Hematopoietic multipotent progenitor cell treated with erythropoietin and hydrocortisone succinate and interleukin-3 and kit ligand, for 17 days (in vitro differentiated cells): ENCODE measurements at places on chromosomes 5 and 9.

- no peak for DNase-seq
These were observed 236.5 kb downstream of the DMRTA1 start for GRCh38 chr9:22682961-22683699.

GRCh38 chr9:30522061-30522460 lies 1862.4 kb upstream of the ACO1 start:
- no peak for DNase-seq

- no peak for DNase-seq
These were observed 239.6 kb downstream of the MAN2A1 start for GRCh38 chr5:109929376-109929775.

GRCh38 chr9:91048749-91049148 lies 247.1 kb downstream of the SYK start:
- no peak for DNase-seq

DNA sequence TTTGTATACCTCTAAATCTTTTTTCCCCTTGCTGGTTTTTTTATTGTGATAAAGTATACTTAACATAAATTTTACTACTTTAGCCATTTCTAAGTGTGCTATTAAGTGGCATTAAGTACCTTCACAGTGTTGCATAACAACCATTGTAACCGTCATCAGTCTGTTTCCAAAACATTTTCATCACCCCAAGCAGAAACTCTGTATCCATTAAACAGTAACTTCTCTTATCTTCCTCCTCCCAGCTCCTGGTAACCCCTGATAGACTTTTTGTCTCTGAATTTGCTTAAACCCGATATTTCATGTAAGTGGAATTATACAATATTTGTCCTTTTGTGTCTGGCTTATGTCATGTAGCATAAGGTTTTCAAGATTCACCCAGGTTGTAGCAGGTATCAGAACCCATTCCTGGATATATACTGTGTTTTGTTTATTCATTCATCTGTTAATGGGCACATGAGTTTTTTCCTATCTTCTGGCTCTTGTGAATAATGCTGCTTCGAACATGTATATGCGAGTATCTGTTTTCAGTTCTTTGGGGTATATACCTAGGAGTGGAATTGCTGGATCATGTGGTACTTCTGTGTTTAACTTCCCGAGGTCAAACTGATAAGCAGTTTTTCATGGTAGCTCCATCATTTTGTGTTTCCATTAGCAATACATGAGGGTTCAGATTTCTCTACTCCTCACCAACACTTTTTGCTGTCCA lies 66.4 kb downstream of the EHMT1 start:
- DNase-seq: no peak

GRCh38 chr5:9533096-9533495 lies 12.8 kb downstream of the SEMA5A start:
- no peak for DNase-seq

DNA sequence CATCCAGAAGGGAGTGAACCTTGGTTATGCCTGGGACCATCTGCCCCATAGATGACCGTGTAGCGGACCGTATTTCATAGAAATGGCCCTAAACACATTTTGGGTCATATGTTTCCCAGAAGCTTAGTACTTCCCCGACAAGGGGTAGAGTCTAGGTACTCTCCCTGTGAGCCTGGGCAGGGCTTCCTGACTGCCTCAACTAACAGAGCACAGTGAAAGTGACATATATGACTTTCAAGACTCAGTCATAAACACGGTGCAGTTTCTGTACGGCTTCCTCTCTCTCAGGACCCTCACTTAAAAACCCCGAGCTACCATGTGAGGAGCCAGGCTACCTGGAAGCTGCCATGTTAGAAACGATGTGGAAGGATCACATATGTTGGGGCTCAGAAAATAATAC lies 20.9 kb downstream of the C9orf57 start:
- no peak for DNase-seq

- peak; percentile 93 for DNase-seq
These were observed 27.9 kb downstream of the USP20 start for GRCh38 chr9:129863059-129863690.

- DNase-seq: no peak
These were observed 12.5 kb upstream of the CHD1 start for GRCh38 chr5:98941131-98941883.

DNA sequence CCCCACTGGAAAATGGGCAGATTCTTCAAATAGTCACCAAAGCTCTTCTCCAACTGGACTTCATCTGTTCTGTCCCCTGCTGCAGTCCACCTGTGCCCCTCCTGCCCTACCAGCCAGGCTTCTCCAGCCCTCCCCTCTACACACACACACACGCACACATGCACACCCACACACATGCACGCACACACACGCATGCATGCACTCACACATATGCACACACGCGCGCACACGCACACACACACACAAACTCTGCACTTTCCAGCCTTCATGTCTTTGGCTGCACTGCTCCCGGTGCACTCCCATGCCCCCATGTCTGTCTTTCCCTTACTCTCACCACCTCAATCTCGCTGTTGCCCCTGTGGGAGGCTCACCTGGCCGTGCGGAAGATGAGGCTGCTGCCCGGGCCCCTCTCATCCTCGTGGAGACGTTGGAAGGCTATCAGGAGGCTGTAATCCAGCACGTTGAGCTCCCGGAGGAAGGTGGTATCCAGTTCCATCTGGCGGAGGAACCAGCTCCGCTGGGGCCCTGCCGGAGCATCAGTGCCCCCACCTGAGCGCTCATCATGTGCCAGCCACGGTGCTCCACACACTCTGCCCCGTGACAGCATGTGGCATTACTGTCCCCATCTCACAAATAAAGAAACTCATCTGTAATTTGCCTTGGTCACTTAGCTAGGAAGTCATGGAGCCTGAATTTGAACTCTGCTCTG lies 5.7 kb downstream of the PIP5KL1 start:
- DNase-seq: no peak

- no peak for DNase-seq
These were observed 4.5 kb downstream of the SHROOM1 start for GRCh38 chr5:132825834-132826391.

DNA sequence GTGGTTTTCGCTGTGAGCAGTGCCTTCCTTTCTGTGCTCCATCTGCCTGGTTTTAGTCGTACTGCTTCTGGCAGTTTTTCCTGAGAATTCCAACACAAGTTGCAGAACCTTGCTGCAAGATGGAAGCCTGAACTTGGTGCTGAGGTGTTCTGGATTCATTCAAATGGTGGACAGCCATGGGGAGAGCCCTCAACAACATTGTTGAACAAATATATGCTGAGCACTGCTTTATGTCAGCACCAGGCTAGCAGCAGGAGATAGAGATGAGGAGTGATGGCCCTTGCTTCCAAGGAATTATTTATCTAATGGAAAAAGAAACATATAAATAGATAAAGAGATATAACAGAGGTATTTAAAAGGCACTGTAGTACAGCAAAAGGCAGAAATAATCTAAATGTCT lies 7.3 kb upstream of the RPS6 start:
- no peak for DNase-seq

GRCh38 chr5:135333732-135334515 lies 65.1 kb downstream of the MACROH2A1 start:
- no peak for DNase-seq

DNA sequence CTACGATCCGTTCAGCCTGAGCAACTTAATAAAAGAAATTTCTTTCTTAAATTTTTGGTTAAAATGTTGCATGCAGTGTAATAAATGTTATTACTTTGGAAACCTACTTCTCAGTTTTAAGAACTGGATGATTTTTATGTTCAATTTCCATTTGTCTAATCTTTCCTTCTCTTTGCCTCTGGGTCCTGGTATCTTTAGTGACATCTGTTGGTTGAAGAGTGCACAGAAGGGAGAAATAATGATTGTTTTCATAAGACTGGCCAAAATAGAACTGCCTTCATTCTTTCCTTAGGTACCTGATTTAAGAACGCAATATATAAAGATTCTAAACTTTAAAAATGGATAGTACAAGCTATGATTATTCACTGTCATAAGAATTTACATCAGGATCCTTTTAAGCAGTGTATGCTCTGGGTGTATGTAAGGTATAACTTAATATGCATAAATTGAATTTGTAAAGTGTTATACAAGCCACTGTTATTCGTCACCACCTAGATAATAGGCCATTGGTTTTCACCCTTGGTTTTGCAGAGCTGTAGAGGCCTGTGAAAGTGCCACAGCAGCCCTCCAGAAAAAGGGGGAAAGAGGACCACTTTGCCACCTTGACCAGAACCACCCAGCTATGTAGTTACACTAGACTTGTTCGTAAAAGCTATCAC lies 82.8 kb upstream of the TLX3 start:
- no peak for DNase-seq

DNA sequence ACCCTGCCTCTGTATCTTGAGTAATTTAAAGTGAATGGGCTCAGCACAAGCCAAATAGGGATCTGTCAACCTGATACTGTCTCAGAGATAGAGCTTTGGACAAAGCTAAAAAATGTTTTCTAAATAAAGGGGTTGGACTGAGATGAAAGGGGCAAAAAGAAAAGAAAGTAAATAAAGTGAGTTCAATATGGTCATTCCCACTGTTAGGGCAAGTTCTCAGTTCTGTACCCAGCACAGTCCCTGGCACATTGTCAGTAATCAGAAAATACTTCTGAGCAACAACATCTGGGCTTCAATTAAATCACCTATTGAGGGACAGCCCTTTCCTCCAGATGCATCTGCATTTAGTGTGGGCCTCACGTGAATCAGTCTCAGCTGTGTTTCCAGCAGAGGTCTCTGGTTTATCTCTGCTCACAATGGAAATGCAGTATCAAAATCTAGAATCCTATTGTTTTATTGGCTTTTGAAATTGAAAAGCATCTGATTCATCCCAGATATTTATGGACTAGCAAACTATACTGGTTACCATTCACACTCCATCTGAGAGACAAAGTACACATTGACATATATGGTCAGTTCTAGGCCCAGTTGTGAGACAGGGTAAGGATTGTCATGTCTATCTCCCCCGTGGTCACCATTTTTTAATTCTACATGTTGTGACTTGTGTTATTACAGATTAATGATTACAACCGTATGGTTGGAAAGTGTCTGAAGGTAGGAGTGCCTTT lies 35.6 kb downstream of the ZNF474 start:
- no peak for DNase-seq

- no peak for DNase-seq
These were observed 64.5 kb downstream of the TMEM161B start for GRCh38 chr5:88203981-88204750.

DNA sequence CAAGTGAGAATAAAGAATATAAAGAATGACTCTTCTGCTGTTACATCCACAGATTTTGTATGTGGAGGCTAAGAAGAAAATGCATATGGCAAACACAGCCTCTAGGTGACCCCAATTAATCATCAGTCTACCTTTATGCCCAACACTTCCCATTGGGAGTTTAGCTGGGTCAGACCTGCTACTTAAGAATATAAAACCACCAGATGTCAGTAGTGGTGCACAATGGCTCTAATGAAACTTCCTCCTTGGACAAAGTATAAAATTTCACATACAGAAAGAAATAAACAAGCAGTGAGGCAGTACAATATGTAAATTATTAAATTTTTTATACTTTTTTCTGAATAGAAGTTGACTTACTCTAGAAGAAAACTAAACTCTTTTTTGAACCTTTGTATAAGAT lies 539.9 kb downstream of the BRINP1 start:
- DNase-seq: no peak

- DNase-seq: no peak
These were observed 172.0 kb downstream of the CRB2 start for GRCh38 chr9:123527981-123528380.

DNA sequence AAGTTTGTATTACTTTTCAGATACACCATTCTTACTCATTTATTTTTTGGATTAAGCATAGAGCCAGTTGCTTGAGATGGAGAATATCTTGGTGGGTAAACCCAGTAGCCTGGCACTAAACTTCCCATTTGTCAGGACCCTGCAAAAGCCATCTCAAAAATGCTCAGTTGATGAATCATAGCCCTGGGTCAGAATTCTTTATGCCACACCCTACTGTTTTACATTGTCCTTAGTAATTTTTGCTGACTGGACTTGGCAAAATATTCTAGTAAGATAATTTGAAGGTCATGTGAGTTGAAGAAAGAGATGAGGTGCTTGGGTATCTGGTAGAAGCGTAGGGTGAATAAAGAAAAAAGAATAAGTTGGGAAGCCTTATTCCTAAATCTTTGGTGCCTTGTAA lies 50.7 kb downstream of the C7 start:
- DNase-seq: no peak

DNA sequence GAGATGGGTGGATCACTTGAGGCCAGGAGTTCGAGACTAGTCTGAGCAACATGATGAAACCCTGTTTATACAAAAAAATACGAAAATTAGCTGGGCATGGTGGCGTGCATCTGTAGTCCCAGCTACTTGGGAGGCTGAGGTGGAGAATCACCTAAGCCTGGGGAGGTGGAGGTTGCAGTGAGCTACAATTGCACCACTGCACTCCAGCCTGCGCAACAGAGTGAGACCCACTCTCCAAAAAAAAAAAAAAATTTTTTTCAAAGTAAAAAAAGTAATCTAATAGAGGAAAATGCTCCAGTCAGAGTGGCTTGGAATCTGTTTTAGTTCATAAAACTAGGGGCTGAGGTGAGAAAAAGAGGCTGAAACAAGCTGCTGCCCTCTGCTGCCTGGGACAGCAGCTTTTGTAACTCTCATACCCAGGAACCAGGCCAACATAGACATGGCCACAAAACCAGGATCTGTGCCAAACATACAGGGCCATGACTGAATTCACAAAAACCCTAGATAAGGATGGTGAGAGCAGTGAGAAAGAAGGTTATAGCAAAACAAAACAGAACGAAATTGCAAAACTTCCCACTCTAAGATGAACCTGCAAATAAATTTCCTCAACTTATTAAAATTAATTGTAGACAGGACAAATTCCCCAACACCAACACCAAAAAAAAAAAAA lies 13.1 kb upstream of the DCAF12 start:
- peak; percentile 94 for DNase-seq

DNA sequence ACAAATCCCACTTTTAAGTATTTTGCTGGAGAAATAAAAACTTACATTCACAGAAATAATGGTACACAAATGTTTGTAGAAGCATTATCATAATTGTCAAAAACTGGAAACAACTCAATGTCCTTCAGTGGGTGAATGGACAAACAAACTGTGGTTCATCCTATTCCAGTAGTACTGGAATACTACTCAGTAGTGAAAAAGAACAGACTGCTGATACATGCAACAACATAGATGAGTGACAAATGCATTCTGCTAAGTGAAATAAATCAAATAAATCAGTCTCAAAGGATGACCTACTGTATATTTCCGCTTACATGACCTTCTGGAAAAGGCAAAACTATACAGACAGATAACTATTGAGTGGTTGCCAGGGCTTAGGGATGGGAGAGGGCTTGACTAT lies 114.1 kb downstream of the ANKRD55 start:
- DNase-seq: no peak

- DNase-seq: no peak
These were observed 1234.8 kb upstream of the C9orf72 start for GRCh38 chr9:28808042-28808441.

- no peak for DNase-seq
These were observed 28.0 kb upstream of the TOMM5 start for GRCh38 chr9:37620396-37620795.
